ENCODE measurements at places on chromosomes 7 and 10. TPM values are rescaled to one million over a fixed set of nuclear protein-coding genes. Genes with fewer than 3 reads are reported as not detected.

Gene HOXA6
- not detected for total RNA-seq

Gene KIF11
- total RNA-seq = 0.66 TPM

Gene ASB15
- 24.8 TPM for total RNA-seq

Gene NUTM2A
- 1.6 TPM for total RNA-seq

Gene KNDC1
- 0.14 TPM for total RNA-seq

Gene DOCK1
- 24.8 TPM for total RNA-seq
